ENCODE measurements at places on chromosomes 2 and 18. TPM values are rescaled to one million over a fixed set of nuclear protein-coding genes. Genes with fewer than 3 reads are reported as not detected.

The PAX3 gene
- total RNA-seq, result not detected

DNA sequence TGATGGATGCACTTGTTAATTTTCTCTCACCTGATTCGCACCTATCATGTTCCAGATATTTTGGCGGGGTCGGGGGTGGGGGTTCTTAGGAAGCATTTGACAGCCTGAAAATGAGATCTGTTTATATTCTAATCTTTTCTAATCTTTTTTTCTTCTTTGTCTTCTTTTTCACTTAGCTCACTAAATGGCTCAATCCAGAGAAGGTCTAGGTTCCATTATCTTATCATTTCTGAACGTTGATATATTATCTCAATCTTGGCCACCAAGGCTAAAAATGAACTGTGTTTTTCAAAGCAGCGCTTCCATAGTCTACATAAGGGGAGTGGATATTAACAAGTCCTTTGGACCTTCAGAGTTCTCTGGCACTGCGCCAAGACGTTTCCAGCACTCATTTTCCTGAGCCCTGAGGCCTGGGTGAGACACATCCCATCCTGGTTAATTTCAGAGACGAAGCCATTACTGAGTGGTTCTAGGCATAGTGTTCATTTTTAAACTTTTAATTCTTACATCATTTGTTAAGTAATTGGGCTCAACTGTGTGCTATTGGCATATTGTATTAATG is 229.0 kb downstream of the SOX11 start:
- DNase-seq, result no peak

The KRTCAP3 gene
- 2.6 TPM for total RNA-seq

DNA sequence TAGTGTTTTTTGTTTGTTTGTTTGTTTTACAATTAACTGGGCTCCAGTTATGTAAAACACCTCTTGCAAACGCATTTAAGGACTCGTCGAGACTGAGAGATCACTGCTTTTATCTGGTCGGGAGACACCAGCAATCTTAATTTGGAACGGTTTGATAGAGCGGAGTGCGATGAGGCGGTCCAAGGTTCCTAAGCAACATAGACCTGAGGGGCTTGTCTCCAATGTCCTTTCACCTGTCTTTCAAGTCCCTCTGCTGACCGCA is 729 bp upstream of the SELENOI start:
- DNase-seq, result no peak

- DNase-seq, result no peak
These were observed 75.1 kb downstream of the AGPS start for GRCh38 chr2:177467646-177468045.

DNA sequence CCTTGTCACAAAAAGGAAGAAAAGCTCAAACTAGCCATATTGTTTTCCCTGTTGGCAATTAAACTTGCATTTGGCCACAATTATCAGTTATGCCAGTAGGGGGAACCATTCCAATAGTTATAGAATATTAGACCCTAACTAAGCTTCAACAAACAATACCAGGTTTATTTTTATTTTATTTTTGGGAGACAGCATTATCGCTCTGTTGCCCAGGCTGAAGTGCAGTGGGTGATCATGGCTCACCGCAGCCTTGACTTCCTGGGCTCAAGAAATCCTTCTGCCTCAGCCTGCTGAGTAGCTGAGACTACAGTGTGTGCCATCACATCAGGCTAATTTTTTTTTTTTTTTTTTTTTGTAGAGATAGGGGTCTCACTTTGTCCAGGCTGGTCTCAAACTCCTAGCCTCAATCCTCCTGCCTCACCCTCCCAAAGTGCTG is 102.1 kb downstream of the ATAD2B start:
- no peak for DNase-seq

GRCh38 chr2:115303-115702 is 69.0 kb upstream of the FAM110C start:
- no peak for DNase-seq

The CELF4 gene
- 1.7 TPM for total RNA-seq

GRCh38 chr2:127776122-127776780 is 34.7 kb downstream of the WDR33 start:
- no peak for DNase-seq

The ZBTB14 gene
- total RNA-seq, result 28.1 TPM

- no peak for DNase-seq
These were observed 99.9 kb downstream of the USP34 start for GRCh38 chr2:61371027-61371426.

GRCh38 chr2:85168942-85169341 is 35.8 kb downstream of the TCF7L1 start:
- no peak for DNase-seq

- peak; percentile 6 for DNase-seq
These were observed 40.5 kb downstream of the CROCC2 start for GRCh38 chr2:240946654-240947053.

The PTRHD1 gene
- total RNA-seq, result 4.7 TPM

- DNase-seq, result no peak
These were observed 123.0 kb upstream of the SERPINE2 start for GRCh38 chr2:224162122-224162521.

DNA sequence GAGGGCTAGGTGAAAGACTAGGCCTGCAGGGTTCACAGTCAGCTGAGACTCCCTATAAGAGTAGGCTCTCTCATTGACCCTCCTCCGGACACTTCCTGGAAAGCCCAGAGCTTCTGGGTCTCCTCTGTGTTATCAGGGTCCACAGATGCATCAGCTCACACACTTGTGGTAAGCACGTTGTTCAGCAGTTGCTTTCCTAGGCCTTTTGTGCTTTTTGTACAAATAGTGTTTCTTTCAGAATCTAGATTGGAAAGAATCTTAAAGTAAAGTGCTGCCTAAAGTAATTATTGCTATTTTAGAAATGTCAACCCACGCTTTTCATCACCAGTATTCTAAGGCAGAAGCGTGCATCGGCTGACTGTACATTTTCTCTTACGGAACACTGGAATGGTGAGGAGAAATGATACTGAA is 15.5 kb downstream of the SLC9A2 start:
- no peak for DNase-seq

- DNase-seq, result no peak
These were observed 793.6 kb upstream of the ACVR2A start for GRCh38 chr2:147051248-147051647.

DNA sequence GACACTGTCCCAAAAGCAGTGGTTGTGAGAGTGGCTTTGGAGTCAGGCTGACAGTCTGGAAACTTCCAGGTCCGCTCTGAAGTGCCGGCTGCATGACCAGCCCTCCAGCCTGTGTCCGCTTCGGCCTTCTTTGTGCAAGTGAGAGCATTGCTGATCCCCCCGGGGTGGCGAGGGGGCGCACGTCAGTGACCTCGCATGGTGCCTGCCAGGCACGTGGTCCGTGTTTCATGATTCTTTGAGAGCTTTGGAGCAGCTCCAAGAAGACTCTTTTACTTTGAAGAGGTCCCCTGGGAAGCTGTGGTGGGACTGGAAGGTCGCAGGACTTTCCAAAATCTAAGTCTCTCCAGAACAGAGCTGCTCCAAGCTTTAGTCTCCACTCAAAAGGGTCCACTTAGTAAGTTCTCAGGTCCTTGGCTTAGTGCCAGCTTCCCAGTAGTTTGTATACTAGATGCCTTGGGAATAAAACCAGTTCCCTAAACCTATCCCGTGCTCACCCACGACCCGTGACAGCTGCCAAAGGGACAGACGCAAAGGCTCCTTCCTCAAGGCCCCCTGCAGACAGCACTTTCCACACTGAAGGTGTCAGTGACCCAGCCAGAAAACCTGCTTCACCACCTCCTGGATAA is 68.8 kb downstream of the ADI1 start:
- peak; percentile 18 for DNase-seq

DNA sequence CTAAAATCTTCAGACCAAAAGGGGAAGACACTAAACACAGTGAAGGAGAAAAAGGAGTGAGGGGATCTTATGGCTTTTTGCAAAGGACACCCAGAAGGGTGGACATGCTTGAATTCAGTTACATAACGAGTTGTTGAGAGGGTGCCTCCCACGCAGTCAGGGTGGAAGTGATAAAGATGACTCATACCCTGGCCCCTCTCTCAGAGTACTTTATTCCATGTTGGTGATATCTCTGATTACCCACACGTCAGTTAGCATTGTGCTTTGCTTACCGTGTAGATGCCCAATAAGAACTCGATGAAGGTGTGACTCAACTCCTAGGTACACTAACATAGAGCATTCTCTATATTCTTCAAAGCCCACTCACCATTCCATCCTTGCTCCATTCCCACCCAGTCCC is 44.4 kb downstream of the EN1 start:
- DNase-seq, result no peak

DNA sequence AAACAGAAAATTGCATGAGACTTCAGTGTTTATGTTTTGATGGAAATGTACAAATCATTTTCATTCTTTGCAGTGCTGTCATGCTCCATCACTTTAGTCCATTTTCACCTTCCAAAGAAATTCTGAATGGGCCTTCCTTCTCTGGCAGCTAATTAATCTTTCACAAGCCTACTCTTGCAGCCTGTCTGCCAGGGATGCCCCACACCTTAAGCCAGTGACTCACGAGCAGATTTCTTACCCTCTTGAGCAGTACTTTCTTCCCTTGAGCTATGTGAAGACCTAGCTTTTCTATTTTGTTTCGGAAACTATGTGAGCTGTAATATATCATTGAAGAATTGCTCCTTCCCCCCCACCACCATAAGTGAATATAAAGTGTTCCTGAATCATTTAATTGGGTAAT is 404.3 kb upstream of the VWC2L start:
- DNase-seq, result no peak

DNA sequence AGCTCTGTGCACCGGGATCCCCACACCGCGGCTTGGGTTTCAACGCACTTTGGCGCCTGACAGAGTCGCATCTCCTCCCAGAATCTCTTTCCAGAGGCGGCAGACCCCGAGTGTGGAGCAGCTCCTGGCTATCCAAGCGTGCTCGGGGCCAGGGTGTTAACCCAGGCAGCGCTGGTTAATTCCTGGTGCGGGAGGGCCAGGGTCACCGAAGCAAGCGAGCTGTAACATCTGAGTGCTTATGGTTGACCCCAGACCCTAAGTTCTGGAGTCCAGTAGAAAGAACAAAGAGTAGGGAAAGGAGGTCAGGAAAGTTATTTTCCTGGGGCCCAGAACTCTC is 566 bp upstream of the OSR1 start:
- DNase-seq, result no peak

GRCh38 chr2:233981574-233982420 is 64.6 kb downstream of the TRPM8 start:
- no peak for DNase-seq

- no peak for DNase-seq
These were observed 891.8 kb downstream of the DSC3 start for GRCh38 chr18:30150586-30151250.

DNA sequence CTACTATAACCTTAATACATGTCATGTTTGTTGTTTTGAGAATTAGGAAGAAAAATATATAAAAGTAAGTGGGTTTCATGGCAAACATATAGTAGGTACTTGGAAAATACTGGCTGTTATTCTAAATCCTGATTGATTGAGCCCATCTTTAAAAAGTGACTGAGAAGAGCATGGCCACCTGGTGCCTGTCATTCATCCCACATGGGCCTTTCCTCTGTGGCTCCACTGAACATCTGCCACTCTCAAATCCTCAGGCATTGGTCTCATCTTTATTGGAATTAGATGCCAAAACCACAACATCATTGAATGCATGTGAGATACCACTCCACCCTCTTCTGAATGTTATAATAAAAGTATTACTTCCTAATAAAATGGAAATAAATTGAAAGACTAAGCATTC is 101.6 kb upstream of the TTN start:
- no peak for DNase-seq

- no peak for DNase-seq
These were observed 73.9 kb upstream of the SIX2 start for GRCh38 chr2:45083175-45083574.

- DNase-seq, result no peak
These were observed 148.8 kb downstream of the EPHA4 start for GRCh38 chr2:221423210-221423804.

DNA sequence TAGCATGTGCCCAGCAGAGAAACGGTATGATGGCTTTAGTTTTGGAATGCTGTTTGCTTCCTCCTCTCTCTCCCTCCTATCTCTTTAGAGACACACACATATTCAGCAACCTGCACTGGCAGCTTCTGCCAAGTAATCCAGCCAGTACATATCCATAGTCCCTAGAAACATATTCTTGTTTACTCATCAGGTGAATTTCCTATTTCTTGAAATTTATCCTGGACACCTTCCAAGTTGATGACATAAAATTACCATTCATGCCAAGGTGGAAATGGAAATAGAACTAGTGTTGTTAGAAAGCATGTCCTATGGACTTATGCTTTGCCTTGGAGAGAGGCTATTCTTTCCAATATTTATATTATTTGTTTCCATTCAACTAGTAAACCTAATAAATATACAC is 50.9 kb upstream of the RGPD4 start:
- no peak for DNase-seq

The LONRF2 gene
- 44.0 TPM for total RNA-seq

DNA sequence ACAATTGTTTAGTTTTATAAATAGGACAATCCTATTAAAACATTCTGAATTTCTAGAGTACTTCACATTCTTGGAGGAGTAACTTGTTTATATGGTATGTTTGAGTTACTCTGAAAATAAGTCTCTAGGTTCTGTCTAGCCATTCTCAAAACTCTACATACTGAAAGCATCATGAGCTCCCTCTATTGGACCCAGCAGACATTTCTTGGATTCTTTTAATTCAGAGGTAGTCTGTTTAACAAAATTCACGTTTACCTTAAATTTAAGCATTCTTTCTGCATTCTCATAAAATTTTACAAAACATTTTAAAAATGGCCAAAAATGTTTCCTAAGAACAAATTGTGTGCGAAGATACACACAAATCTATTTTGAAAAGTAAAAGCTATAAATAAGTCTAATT is 15.3 kb downstream of the SP9 start:
- no peak for DNase-seq

The DSC2 gene
- 1.6 TPM for total RNA-seq

DNA sequence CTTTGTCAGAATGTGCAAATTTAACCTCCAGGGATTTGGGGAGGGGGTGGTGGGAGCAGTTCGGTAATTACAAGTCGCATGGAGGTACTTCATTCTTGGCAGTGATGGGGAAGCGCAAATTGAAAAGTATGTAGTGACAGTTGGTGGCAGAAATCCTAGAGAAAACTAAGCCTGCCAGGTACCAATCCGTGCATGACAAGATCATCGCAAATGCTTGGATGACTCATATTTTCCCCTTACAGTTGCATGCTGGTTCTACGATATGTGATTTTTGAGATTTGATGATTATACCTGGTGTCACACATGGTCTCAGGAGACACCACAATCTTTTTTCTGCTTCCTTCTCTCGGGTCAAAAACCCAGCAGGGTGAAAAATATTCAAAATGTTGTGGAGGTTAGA is 479.7 kb upstream of the ID2 start:
- no peak for DNase-seq

DNA sequence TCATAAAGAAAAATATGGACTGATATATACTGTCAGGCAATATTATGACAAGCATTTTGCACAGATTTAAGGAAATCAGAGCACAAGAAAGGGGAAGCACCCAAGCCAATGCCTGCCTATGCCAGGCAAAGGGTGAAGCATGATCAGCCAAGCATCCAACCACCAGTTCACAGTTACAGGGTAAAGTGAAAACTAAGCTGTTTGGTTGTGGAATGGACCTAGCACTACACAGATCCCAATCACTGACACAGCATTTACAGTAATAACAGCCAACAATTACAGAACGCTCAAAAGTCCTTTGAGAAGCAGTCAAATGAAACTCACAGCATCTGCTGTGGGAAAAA is 90.3 kb downstream of the SP3 start:
- DNase-seq, result no peak

Measured in uterus (tissue), 4 donors.